Immature natural killer cell (primary cell): ENCODE measurements at places on chromosomes 5 and 9. TPM values are rescaled to one million over a fixed set of nuclear protein-coding genes. Genes with fewer than 3 reads are reported as not detected.

PKD2L2 gene
- not detected for polyA plus RNA-seq

CACFD1 gene
- polyA plus RNA-seq = 5.3 TPM

GABRA1 gene
- polyA plus RNA-seq = not detected

PAXX gene
- 207 TPM for polyA plus RNA-seq

LCN10 gene
- not detected for polyA plus RNA-seq

PCDHGB1 gene
- polyA plus RNA-seq = not detected

RALGPS1 gene
- 3.4 TPM for polyA plus RNA-seq

LTC4S gene
- 5.8 TPM for polyA plus RNA-seq

TMEM171 gene
- 3.5 TPM for polyA plus RNA-seq

OMD gene
- not detected for polyA plus RNA-seq

NUTM2G gene
- not detected for polyA plus RNA-seq

PLK2 gene
- 5.0 TPM for polyA plus RNA-seq

LCN9 gene
- not detected for polyA plus RNA-seq

TXN gene
- polyA plus RNA-seq = 150 TPM

SPATA31C1 gene
- polyA plus RNA-seq = not detected

KCNV2 gene
- polyA plus RNA-seq = not detected

SEMA6A gene
- polyA plus RNA-seq = not detected

S1PR3 gene
- not detected for polyA plus RNA-seq

VCP gene
- 252 TPM for polyA plus RNA-seq

CYLC2 gene
- polyA plus RNA-seq = not detected

GFI1B gene
- polyA plus RNA-seq = 1.8 TPM

IQGAP2 gene
- 43.6 TPM for polyA plus RNA-seq

SPAG8 gene
- polyA plus RNA-seq = 0.43 TPM

KCNIP1 gene
- not detected for polyA plus RNA-seq

TAS2R1 gene
- polyA plus RNA-seq = not detected

PCDHAC2 gene
- polyA plus RNA-seq = not detected

BNC2 gene
- polyA plus RNA-seq = 6.5 TPM

NMUR2 gene
- not detected for polyA plus RNA-seq

PCDHA1 gene
- not detected for polyA plus RNA-seq

STPG3 gene
- polyA plus RNA-seq = not detected

PCDHA4 gene
- not detected for polyA plus RNA-seq

CCDC152 gene
- 1.7 TPM for polyA plus RNA-seq
